NCI-H1417 (cell line): ENCODE measurements at places on chromosomes 11 and 22.

- no peak for DNase-seq
Measured at GRCh38 chr11:59172345-59173079, 580 bp downstream of the DTX4 start.

- DNase-seq = no peak
Measured at GRCh38 chr11:134904103-134904790, 492.2 kb upstream of the B3GAT1 start.

DNA sequence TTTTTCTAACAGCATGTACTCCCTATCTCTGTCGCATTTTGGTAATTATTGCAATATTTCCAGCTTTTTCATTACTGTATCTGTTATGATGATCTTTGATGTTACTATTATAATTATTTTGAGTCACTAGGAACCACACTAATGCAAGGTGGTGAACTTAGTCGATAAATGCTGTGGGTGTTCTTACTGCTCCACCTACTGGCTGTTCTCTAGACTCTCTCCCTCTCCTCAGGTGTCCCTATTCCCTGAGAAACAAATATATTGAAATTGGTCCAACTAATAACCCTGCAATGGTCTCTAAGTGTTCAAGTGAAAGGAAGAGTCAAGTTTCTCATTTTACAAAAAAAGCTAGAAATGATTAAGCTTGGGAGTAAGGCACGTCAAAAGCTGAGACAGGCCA, 10.5 kb downstream of the ARL14EP start:
- DNase-seq = no peak

GRCh38 chr11:77821349-77821851, 456 bp downstream of the AAMDC start:
- no peak for DNase-seq

GRCh38 chr11:68145120-68145866, 24.1 kb upstream of the CHKA start:
- DNase-seq = no peak

DNA sequence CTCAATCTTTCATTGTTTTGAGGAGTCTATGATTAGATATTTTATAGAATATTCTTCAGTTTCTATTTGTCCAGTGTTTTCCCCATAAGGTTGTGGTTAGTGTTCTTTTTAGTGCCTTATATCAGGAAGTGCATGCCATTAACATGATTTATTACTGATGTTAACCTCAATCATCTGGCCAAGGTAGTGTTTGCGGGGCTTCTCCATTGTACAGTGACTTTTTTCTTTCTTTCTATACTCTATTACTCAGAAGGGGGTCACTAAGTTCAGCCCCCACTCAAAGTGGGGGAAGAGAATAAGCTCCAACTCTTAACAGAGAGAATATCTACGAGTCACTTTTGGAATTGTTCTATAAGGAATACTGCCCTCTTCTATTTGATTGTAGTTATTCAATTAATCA, 415.8 kb downstream of the DYNC2H1 start:
- no peak for DNase-seq

DNA sequence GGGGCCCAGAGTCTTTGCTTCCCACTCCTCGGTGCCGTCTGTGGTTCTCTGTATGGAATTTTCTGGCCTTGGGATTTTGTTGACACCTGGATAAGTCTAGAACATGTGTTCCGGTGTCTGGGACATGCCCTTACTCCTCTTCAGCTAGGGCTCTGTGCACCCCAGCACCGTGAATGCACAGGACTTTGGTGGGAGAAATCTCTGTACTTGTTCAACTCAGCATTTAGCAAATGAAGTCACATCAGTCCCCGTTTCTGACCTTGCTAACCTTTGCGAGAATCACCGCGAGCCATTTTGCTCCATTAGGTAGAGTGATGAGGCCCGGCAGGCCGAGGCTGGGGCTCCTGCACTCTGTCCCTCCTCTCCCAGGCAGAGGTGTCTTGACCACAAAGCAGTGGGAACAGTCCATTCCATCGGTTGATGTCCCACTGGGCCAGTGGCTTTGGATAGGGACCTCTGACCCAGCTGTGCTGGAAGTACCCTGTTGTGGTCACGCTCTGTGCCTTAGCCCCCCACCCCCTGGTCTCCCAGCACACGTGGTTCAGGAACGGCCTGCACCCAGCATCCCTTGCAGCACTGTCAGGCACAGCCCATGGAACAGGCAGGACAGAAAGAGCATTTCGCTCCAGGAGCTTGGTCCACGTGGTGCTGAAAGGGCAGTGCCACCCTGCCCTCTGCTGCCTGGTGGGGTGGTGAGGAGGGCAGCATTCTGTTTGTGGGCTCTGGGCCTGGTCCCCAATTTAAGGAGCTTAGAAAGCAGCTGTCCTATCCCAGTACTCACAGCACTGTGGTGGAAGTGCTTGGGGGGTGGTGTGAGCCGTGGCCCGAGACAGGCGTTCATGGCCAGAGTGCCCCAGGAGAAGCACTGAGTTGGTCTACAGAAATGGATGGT, 73.4 kb downstream of the MED15 start:
- no peak for DNase-seq
